ENCODE measurements at places on chromosomes 1 and 21.
A peak's percentile ranks its signal among the peaks of the same experiment; 100 is the strongest.

- DNase-seq: no peak
Measured at GRCh38 chr1:204931768-204932572, 61.3 kb downstream of the NFASC start.

DNA sequence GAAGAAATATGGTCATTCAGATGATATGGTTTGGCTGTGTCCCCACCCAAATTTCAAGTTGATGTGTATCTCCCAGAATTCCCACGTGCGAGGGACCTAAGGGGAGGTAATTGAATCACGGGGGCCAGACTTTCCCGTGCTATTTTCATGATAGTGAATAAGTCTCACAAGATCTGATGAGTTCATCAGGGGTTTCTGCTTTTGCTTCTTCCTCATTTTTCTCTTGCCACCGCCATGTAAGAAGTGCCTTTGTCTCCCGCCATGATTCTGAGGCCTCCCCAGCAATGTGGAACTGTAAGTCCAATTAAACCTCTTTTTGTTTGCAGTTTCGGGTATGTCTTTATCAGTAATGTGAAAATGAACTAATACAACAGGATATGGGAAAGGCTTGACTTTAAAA lies 1.4 kb upstream of the DPM3 start:
- DNase-seq: no peak

GRCh38 chr1:6434186-6434585 lies 9.6 kb downstream of the ESPN start:
- DNase-seq: no peak

DNA sequence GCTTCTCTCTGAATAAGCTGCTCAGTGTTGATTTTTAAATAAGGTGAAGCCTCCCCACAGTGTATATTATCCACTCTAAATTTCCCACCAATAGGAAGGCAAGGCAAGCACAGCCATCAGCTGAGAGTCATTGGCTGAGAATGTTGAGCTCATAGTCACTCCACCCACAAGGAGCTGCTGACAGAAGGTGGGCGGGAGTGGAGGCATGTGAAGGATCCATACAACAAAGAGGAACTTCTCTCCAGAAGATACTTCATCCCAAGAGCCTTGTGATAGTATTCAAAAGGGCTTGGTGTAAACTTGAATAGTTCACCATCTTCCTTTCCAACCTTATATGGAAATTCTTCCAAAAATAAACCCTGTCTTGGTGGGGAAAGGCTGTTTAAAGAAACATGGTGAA lies 42.8 kb downstream of the SAMD13 start:
- no peak for DNase-seq

- DNase-seq: no peak
Measured at GRCh38 chr1:15808955-15809354, 1.5 kb upstream of the UQCRHL start.

GRCh38 chr1:31099293-31100032 lies 33.9 kb upstream of the PUM1 start:
- no peak for DNase-seq

- DNase-seq: no peak
Measured at GRCh38 chr21:36134803-36135390, at the start of gene CBR3. Gene CBR3 (plus strand): TSS chr21:36135079. CDS start chr21:36135193, 114 bp downstream.

GRCh38 chr1:80799457-80799856 lies 1001.3 kb upstream of the ADGRL2 start:
- no peak for DNase-seq

- DNase-seq: no peak
Measured at GRCh38 chr1:117188816-117189437, 21.8 kb downstream of the VTCN1 start.

GRCh38 chr1:203307641-203308126 lies 2.4 kb downstream of the BTG2 start:
- no peak for DNase-seq

GRCh38 chr1:238176441-238176840 lies 285.7 kb upstream of the ZP4 start:
- no peak for DNase-seq

- DNase-seq: no peak
Measured at GRCh38 chr21:45248301-45248892, 39.3 kb downstream of the POFUT2 start.

- DNase-seq: no peak
Measured at GRCh38 chr1:88288571-88288970, 395.5 kb upstream of the PKN2 start.

DNA sequence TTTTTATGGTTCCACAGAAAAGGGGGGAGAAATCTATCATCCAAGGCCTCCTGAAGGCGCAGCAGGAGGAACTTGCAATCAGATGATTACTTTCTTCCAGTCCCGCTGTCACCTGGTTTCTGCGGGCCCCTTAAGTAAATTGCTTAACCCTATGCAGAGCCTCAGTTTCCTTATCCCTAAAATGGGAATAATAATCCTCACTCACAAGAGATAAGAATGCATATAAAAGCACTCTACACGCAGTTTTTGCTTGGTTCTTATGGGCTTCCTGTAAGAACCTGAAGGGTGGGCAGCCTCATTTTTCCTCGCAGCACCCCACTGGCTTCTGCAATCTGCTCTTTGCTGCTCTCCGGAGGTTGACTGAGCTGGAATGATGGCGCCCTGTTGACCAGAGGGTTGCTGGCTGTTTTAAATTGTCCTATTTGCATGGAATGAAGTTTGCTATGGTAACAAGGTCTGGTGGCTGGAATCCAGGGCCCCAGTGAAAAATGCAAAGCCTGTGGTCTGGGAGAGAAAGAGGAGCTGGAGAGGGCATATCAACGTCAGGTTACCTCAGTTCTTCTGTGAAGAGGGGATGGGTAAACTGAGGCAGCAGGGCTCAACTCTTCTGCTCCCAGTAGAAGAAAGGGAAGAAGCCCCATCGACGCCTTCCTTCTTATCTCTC lies 1.0 kb upstream of the KAZN start:
- peak; percentile 11 for DNase-seq

- DNase-seq: peak; percentile 55
Measured at GRCh38 chr1:16078925-16079656, 5.6 kb upstream of the FAM131C start.

DNA sequence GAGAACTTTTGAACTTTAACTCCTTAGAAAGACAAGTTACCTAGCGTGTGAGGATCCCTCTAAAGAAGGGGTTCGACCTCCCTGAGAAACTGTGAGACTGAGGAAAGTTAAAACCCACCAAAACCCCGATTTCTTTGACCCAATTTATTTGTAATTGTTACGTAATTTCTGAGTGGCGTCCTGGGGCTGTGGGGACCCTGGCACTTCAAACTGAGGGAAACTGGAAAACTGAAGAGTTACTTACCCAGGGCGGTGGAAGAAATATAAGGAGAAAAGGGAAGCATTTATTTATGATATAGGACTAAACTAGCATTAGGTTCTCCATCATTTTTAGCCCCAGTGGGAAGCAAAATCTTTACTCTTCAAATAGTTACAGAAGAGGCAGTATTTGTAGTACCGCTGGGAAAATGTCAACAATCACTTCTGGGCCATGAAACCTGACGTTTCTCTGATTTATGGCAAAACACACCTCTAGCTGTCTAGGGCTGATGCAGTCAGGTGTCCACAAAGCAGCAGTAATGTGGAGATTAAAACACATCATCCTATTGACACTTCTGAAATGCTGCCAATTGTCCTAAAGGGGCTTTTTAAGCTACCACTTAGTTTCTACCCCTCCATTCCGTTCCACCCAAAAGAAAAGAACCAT lies 430 bp downstream of the S100B start:
- DNase-seq: no peak

DNA sequence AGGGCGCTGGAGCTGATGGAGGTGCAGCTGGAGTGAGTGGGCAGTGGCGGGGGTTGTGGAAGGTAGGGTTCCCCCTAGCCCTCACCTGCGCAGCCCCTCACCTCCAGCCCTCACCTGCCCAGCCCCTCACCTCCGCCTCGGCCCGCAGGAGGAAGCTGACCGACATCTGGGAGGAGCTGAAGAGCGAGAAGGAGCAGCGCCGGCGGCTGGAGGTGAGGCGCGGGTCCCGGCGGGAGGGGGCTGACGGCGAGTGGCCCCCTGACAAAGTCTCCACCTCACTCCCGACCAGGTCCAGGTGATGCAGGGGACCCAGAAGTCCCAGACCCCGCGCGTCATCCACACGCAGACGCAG lies 2.7 kb downstream of the EVA1B start:
- DNase-seq: no peak

DNA sequence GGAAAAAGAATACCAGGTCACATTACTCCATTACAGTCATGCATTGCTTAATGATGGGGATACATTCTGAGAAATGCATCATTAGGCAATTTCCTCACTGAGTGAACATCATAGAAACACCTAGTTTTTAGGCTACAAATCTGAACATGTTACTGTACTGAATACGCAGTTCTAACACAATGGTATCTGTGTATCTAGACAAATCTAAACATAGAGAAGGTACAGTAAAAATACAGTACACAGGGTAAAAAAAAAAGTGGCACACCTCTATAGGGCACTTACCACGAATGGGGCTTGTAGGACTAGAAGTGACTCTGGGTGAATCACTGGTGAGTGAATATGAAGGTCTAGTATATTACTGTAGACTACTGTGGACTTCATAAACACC lies 115.7 kb downstream of the AKT3 start:
- no peak for DNase-seq

- peak; percentile 3 for DNase-seq
Measured at GRCh38 chr1:238088560-238089290, 198.0 kb upstream of the ZP4 start.

- DNase-seq: no peak
Measured at GRCh38 chr1:226674892-226675714, 64.0 kb downstream of the ITPKB start.

- DNase-seq: no peak
Measured at GRCh38 chr1:3988431-3988830, 88.4 kb upstream of the C1orf174 start.

DNA sequence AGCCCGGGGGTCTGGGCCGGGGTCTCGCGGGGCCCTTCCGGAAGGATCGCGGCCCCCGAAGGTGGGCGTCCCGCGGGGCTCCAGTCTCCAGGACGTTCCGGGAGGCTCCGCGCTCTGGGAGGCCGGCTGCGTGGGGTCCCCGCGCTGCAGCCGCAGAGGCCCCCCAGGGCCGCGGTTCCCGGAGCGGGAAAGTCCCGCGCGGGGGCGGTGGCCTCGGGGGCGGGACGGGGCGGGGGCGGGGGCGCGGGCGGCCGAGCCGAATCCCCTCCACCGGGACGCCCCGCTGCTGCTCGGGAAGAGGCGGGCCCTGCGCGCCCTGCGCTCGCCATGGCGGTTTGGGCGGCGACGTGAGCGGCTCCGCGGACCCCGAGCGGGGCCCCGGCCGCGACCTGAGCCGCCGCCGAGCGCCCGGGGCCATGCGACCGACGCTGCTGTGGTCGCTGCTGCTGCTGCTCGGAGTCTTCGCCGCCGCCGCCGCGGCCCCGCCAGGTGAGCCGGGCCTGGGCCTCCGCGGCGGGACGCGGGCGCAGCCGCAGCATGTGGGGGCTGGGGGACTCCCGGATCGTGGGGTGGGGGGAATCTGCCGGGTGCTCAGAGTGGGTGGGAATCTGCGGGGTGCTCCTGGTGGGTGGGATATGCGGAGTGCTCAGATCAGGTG lies at the start of gene IFNGR2:
Gene IFNGR2, plus strand, starts transcription at position 286 of the 658 bp plus-strand sequence. Its CDS starts 131 bp downstream, at position 417.
- DNase-seq: no peak

DNA sequence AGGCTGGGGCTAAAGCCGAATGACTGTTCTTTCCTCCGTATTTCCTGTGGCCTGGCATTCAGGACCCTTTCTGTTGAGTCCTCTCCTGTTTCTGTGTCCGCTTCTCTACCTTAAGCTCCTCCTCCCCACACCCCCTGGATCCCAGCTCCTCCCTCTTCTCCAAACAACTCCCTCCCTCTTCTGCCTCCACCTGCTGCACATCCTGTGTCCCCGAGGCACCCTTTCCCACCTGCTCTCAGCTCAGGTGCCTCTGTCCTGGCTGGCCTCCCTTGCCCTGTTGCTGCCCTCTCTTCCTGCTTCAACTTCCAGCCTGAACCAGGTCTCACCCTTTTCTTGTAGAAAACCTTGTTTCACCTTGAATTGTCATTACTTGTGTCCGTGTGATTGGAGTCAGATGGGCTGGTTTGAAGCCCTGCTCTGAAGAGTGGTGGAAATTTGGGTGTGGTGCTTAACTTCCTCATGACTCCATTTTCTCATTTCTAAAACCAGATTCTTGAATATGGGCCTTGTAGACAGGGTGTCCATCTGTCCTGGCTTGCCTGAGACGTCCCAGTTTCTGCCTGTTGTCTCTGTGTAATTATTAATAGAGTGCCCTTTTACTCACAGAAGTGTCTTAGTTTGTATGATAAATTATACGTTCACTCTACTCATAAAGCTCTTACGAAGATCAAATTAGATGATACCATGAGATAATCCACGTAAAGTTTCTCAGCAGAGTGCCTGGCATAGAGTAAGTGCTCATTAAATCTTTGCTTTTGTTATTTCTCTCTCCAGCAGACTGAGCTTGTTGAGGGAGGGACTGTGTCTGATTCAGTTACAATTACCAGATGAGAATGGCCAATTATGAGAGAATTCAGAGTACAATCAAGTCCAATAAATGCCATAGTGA lies 58.9 kb upstream of the TRABD2B start:
- DNase-seq: peak; percentile 40

DNA sequence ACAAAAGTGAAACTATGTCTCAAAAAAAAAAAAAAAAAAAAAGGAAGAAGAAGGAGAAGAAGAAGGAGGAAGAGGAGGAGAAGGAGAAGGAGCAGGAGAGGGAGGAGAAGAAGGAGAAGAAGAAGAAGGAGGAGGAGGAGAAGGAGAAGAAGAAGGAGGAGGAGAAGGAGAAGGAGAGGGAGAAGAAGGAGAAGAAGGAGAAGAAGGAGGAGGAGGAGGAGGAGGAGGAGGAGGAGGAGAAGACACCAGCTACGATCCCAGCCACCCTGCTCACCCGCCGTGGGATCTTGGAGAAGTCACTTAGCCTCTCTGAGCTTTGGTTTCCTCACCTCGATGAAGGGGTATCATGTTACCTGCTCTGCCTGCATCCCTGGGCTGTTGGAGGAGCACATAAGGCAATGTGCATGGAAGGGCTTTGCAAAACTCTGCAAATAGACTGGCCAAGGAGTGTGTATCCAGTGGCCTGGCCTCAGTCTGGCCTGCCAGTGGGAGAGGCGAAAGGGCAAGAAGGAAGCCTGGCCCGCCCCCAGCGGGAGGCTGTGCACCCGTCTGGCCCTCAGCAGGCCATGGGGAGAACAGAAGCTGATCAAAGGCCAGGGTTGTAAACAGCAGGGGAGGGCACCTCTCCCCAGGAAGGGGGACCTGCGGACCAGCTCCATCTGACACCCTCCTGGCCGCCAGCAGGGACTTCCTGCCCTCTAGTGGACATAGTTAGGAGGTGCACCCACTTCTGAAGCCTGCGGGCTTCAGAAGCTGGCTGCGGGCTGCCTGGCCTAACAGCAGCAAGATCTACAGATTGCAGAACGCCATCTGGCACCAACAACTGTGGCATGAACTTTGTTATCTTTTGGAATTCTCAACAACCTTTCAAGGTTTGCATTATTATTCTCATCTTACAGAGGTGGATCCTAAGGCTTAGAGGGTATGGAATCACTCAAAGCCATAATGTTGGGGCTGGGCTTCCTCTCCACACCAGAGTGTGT lies 19.2 kb upstream of the CDK18 start:
- DNase-seq: peak; percentile 54

GRCh38 chr1:187763976-187764375 lies 935.2 kb downstream of the PLA2G4A start:
- no peak for DNase-seq

Data from NCI-H748 treated with DMSO at 0.1 percent for 48 hours (cell line).